Pulmonary artery endothelial cell (primary cell): ENCODE measurements at places on chromosomes 1 and 21. TPM values are rescaled to one million over a fixed set of nuclear protein-coding genes. Genes with fewer than 3 reads are reported as not detected.

Gene CRYZ
- total RNA-seq, result 19.7 and 33.9 TPM in 2 replicates

Gene CD5L
- not detected in 2 replicates for total RNA-seq

Gene GRIK3
- not detected in 2 replicates for total RNA-seq

Gene PODN
- 0.26 and 0.60 TPM in 2 replicates for total RNA-seq

Gene OR2T34
- not detected in 2 replicates for total RNA-seq

Gene HPCA
- total RNA-seq, result not detected in 2 replicates

Gene LCE2C
- total RNA-seq, result not detected in 2 replicates

Gene PWP2
- total RNA-seq, result 6.0 and 6.3 TPM in 2 replicates

Gene GNAT2
- total RNA-seq, result 0.26 and 0.42 TPM in 2 replicates

Gene DIO1
- total RNA-seq, result not detected in 2 replicates

Gene LIPI
- total RNA-seq, result not detected in 2 replicates

Gene SPRR2E
- total RNA-seq, result not detected in 2 replicates

Gene SLC5A9
- total RNA-seq, result not detected in 2 replicates

Gene DHCR24
- 126 and 212 TPM in 2 replicates for total RNA-seq

Gene OR2L2
- total RNA-seq, result 0.07 TPM in 1 of 2 replicates, not detected in the other

Gene VWA5B1
- not detected in 2 replicates for total RNA-seq

Gene HFM1
- total RNA-seq, result 0.07 TPM in 2 replicates

Gene PLD5
- total RNA-seq, result not detected in 2 replicates

Gene CA6
- not detected in 2 replicates for total RNA-seq

Gene TFF2
- not detected in 2 replicates for total RNA-seq

Gene OR2W3
- 0.53 TPM in 1 of 2 replicates, not detected in the other for total RNA-seq

Gene KDF1
- total RNA-seq, result not detected in 2 replicates

Gene GSTM1
- not detected in 2 replicates for total RNA-seq

Gene KIAA0040
- 12.4 and 34.5 TPM in 2 replicates for total RNA-seq

Gene IPO13
- total RNA-seq, result 8.6 and 17.6 TPM in 2 replicates

Gene OR2L5
- total RNA-seq, result not detected in 2 replicates

Gene SLC45A3
- total RNA-seq, result 8.3 and 9.8 TPM in 2 replicates

Gene FRRS1
- total RNA-seq, result 1.4 and 3.0 TPM in 2 replicates

Gene TNFSF4
- 49.1 and 117 TPM in 2 replicates for total RNA-seq

Gene KRTAP20-3
- total RNA-seq, result not detected in 2 replicates

Gene GNB1
- 99.8 and 110 TPM in 2 replicates for total RNA-seq

Gene HHIPL2
- not detected in 2 replicates for total RNA-seq
